Myometrial cell (primary cell): ENCODE measurements at places on chromosomes 5 and 9. TPM values are rescaled to one million over a fixed set of nuclear protein-coding genes. Genes with fewer than 3 reads are reported as not detected.

CMBL gene
- 8.6 and 10.3 TPM in 2 replicates for total RNA-seq

EGFL7 gene
- total RNA-seq, result 18.7 and 19.3 TPM in 2 replicates

PCDH1 gene
- total RNA-seq, result not detected in 2 replicates

PDE6A gene
- total RNA-seq, result not detected in 2 replicates

SPATA31A3 gene
- total RNA-seq, result not detected in 2 replicates

NDUFA8 gene
- total RNA-seq, result 64.3 and 69.1 TPM in 2 replicates

RELL2 gene
- 3.5 and 6.2 TPM in 2 replicates for total RNA-seq

OR2K2 gene
- not detected in 2 replicates for total RNA-seq

AUH gene
- 12.1 and 14.4 TPM in 2 replicates for total RNA-seq

CBY3 gene
- not detected in 2 replicates for total RNA-seq

TIGD6 gene
- 4.6 and 6.6 TPM in 2 replicates for total RNA-seq

AQP7 gene
- total RNA-seq, result not detected in 2 replicates

TAF7 gene
- 45.8 and 59.5 TPM in 2 replicates for total RNA-seq

IFNB1 gene
- total RNA-seq, result not detected in 2 replicates

IL5 gene
- total RNA-seq, result not detected in 2 replicates

FCN1 gene
- total RNA-seq, result not detected in 2 replicates

C1QTNF3 gene
- total RNA-seq, result 0.18 and 2.0 TPM in 2 replicates

TPM2 gene
- total RNA-seq, result 1,252 and 1,303 TPM in 2 replicates

CNTNAP3B gene
- total RNA-seq, result 2.6 and 8.2 TPM in 2 replicates

MAMDC4 gene
- 0.71 and 1.4 TPM in 2 replicates for total RNA-seq

CLIC3 gene
- total RNA-seq, result 21.6 and 29.6 TPM in 2 replicates

GAS1 gene
- total RNA-seq, result 49.9 and 54.6 TPM in 2 replicates

CYLC2 gene
- total RNA-seq, result not detected in 2 replicates

THBS4 gene
- total RNA-seq, result 0.18 TPM in 1 of 2 replicates, not detected in the other

MEIKIN gene
- not detected in 2 replicates for total RNA-seq

MYMK gene
- total RNA-seq, result not detected in 2 replicates

PCSK5 gene
- 0.29 and 1.2 TPM in 2 replicates for total RNA-seq

HTR4 gene
- total RNA-seq, result not detected in 2 replicates

FRMD3 gene
- total RNA-seq, result 0.86 and 2.1 TPM in 2 replicates

CA9 gene
- 1.1 TPM in 1 of 2 replicates, not detected in the other for total RNA-seq

WNT8A gene
- total RNA-seq, result not detected in 2 replicates

SLC36A3 gene
- total RNA-seq, result not detected in 2 replicates

CORO2A gene
- 1.2 and 1.8 TPM in 2 replicates for total RNA-seq

DIPK1B gene
- total RNA-seq, result 0.86 TPM in 1 of 2 replicates, not detected in the other

TSSK1B gene
- total RNA-seq, result not detected in 2 replicates

GFI1B gene
- not detected in 2 replicates for total RNA-seq

LTC4S gene
- total RNA-seq, result 0.89 TPM in 1 of 2 replicates, not detected in the other

GPRIN1 gene
- 4.3 and 5.3 TPM in 2 replicates for total RNA-seq

TAF11L13 gene
- not detected in 2 replicates for total RNA-seq

LRRC19 gene
- not detected in 2 replicates for total RNA-seq

GABRA6 gene
- not detected in 2 replicates for total RNA-seq

PCDHGA6 gene
- total RNA-seq, result 0.86 and 1.4 TPM in 2 replicates

PCDHGB5 gene
- total RNA-seq, result 6.7 and 7.2 TPM in 2 replicates

PDZD2 gene
- 1.2 and 1.4 TPM in 2 replicates for total RNA-seq

FBLL1 gene
- 0.29 TPM in 1 of 2 replicates, not detected in the other for total RNA-seq

TXNDC8 gene
- total RNA-seq, result not detected in 2 replicates

DDX46 gene
- 14.1 and 20.0 TPM in 2 replicates for total RNA-seq

CD274 gene
- 3.0 and 4.3 TPM in 2 replicates for total RNA-seq

FSD1L gene
- 1.2 and 3.2 TPM in 2 replicates for total RNA-seq

CNTRL gene
- total RNA-seq, result 7.8 and 8.9 TPM in 2 replicates

PTPDC1 gene
- total RNA-seq, result 2.6 and 4.3 TPM in 2 replicates

ANKRD31 gene
- under 0.01 TPM in 1 of 2 replicates, not detected in the other for total RNA-seq

DDX31 gene
- total RNA-seq, result 7.1 and 11.0 TPM in 2 replicates

RUSC2 gene
- total RNA-seq, result 23.6 and 26.2 TPM in 2 replicates

TEX48 gene
- not detected in 2 replicates for total RNA-seq

UBAC1 gene
- total RNA-seq, result 36.9 and 44.5 TPM in 2 replicates
